ENCODE measurements at places on chromosomes 5 and 9. TPM values are rescaled to one million over a fixed set of nuclear protein-coding genes. Genes with fewer than 3 reads are reported as not detected.

DNA sequence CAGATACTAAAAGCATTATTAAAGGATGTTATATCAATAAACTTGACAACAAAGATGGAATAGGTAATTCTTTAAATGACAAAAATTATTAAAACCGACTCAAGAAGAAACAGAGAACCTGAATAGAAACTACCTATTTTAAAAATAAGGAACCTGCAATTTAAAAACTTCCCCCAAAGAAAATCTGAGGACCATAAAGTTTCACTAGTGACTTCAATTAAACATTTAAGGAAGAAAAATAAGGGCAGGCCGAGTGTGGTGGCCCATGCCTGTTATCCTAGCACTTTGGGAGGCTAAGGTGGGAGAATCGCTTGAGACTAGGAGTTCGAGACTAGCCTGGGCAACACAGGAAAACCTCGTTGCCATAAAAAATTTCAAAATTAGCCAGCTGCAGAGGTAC is 99.6 kb downstream of the FANCC start:
- no peaks in the 10 kb centered on the region for H3K27me3 ChIP-seq
- DNase-seq, result no peak
- no peaks in the 10 kb centered on the region for H3K36me3 ChIP-seq
- no peak overlapping the region for H3K27ac ChIP-seq
- H3K4me3 ChIP-seq, result no peak overlapping the region

DNA sequence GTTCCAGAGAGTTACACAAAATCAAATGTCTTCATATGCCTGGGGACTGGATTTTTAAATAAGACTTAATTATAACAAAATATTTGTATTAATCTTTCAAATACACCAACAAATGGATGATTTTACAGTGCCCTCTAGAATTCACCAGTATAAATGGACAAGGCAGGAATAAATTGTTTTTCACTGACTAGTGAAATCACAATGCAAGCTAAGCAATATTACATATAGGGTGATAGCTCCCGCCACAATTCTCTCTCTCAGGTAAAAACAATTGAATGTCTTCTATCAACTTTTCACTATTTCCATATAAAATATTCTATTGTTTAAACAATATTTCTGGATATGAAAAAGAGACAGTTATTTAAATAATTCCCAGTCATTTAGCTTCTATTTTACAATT is 8.0 kb upstream of the CCDC112 start:
- H3K27ac ChIP-seq, result no peak overlapping the region
- no peaks in the 10 kb centered on the region for H3K27me3 ChIP-seq
- H3K36me3 ChIP-seq, result no peaks in the 10 kb centered on the region
- no peak for DNase-seq

- H3K36me3 ChIP-seq, result no peaks in the 10 kb centered on the region
- no peak overlapping the region for H3K27ac ChIP-seq
- H3K27me3 ChIP-seq, result peaks cover 13% of the 10 kb centered on the region
- H3K4me3 ChIP-seq, result no peak overlapping the region
These were observed 38.8 kb downstream of the CMYA5 start for GRCh38 chr5:79728396-79728795.

GRCh38 chr5:61589946-61590345 is 257.9 kb downstream of the ZSWIM6 start:
- H3K27ac ChIP-seq, result no peak overlapping the region
- H3K4me1 ChIP-seq, result peaks cover 7% of the 10 kb centered on the region
- no peak overlapping the region for H3K4me3 ChIP-seq
- DNase-seq, result peak; percentile 14
- H3K36me3 ChIP-seq, result no peaks in the 10 kb centered on the region

DNA sequence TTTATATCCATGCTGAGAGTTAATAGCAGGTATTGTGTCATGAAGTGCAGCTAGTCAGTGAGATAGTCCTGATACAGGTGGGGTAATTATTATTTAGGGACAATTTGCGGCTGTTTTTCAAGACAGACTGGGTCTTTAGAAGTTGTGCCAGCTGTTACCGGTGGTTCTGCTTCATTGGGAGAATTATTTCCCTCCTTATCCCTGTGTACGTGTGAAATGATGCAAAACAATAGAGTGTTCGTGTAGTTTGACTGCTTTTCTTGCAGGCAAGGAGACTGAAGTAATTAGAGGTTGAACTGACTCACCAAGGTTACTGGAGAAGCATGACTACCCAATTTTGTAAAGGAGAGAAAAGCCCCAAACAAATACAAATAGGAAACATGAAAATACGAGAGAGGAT is 101.7 kb downstream of the ARRDC3 start:
- no peaks in the 10 kb centered on the region for H3K27me3 ChIP-seq
- peak overlapping the region; percentile 57 for H3K4me3 ChIP-seq
- H3K27ac ChIP-seq, result peak overlapping the region; percentile 97
- no peaks in the 10 kb centered on the region for H3K36me3 ChIP-seq

Gene MTRR
- 32.2 TPM for total RNA-seq
